ENCODE measurements at places on chromosomes 6 and 20.

DNA sequence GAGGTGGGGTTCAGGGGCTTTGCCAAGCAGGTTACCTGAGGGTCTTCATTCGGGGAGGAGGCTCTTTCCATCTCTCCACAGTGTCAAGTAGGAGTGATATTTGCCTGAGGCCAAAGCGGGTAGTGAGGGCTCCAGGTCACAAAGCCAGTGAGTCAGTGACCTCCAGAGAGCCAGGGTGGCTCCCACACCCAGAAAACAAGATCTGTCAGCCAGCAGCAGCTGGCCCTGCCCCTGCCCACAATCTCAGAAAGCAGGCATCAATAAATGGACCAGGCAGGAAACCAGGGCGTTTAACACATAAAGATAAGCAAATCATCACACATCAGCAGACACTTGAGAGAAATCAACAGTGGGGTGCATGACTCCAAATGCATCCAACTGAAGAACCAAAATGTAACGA is 250.8 kb downstream of the CDH26 start:
- DNase-seq, result no peak

DNA sequence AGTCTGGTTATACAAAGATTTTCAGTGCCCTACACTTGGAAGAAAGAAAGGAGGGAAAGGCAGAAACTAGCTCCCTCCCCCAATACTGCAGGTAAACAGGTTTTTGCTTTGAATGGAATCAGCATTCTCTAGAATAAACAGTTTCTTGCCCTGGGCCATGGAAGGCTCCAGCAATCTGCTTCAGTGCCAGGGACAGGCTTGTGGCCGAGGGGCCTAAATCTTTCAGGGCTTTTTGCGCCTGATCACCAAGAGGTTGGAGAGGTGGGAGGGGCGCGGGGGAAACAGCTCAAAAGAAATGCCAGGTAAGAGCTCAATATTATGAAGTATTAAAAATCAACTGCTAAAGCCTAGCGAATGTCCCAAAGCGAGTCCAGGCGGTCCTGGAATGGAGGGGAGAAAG is 23.8 kb downstream of the TFAP2B start:
- no peak for DNase-seq

DNA sequence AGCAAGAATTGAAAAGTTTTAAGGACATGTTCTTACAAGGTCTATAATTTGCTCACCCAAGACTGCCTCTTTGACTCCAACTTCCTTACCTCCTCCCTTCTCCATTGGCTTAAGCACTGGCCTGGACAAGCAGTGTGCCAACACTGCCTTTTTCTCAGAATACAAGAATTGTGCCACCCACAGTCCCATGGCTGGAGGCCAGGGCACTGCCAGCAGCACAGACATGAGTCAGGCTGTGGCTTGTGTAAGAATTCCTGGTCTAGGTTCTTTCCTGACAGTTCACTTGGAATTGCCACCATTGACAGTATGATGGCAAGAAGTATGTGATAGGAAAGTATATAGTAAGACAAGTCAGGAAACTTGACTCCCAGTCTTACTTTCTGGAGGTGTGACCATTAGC is 202.7 kb upstream of the MARCKS start:
- DNase-seq, result no peak

GRCh38 chr20:24699321-24700165 is 230.1 kb downstream of the SYNDIG1 start:
- no peak for DNase-seq

GRCh38 chr6:21846541-21847451 is 253.2 kb downstream of the SOX4 start:
- no peak for DNase-seq

GRCh38 chr6:85096976-85097375 is 332.6 kb upstream of the TBX18 start:
- no peak for DNase-seq

GRCh38 chr20:61331543-61331942 is 79.5 kb downstream of the CDH4 start:
- DNase-seq, result no peak

Measured in smooth muscle cell of the brain vasculature (primary cell).